ENCODE measurements at places on chromosomes 1 and 21.

DNA sequence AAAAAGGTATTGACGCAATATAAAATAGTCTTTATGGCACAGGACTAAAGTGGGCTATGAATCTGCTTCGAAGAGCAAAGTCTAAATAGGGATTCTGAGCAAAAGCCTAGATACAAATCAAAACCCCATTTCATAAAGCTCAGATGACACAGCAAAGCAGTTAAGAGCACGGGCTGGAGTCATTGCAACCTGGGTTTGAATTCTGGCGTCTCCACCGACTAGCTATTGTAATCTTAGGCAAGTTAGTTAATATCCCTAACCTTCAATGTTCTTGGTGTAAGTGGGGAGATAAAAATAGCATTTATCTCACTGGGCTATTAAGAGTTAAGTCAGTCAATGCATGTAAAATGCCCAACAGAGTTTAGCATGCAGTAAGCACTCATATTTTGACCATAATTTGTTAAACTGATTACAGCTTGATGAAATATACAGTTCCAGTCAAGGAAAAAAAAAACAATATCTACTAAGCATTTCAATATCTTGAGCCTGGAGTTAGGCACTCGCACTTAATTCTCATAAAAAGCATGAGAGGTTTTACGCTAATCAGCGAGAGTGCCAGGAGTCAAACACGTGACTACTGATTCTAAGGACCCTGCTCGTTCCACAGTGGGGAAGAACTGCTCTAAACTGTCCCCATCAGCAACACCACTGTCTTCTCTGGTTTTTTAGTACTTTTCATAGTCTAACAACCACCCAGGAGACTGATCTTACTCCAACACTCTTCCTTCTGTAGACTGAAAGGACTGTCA is 75.5 kb downstream of the JAK1 start:
- no peak for DNase-seq

- DNase-seq = no peak
These were observed 183.1 kb upstream of the IVNS1ABP start for GRCh38 chr1:185500001-185500626.

DNA sequence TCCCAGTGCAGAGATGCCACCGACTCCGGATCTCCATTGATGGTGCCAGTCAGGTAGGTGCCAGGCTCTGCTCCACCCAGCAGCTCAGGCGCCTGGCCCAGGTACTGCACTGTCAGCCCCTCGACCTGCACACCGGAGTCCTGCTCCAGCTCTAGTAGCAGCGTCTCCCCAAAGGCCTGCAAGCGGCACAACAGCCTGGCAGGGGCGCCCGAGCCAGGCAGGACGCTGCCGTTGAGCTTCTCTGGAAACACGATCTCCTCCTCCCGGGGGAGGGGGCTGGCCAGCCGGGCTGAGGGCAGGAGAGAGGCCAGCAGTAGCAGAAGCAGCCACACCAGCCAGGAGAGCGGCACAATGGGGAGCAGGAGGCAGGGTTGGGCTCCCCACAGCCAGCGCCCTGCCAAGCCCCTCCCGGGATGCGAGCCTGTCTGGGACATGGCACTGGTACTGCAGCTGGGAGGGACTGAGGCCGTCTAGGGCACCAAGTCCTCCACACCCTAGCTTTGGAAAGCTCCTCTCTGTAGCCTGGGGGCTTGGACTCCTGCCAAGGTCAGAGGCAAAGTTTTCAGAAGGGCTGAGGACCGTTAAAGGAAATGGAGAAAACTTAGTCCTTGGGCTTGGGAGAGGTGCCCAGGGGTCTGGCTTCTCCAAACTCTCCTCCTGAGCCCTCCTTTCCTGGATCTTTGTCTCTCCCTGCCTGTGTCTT is 509 bp downstream of the ADAMTS4 start:
- DNase-seq = no peak

DNA sequence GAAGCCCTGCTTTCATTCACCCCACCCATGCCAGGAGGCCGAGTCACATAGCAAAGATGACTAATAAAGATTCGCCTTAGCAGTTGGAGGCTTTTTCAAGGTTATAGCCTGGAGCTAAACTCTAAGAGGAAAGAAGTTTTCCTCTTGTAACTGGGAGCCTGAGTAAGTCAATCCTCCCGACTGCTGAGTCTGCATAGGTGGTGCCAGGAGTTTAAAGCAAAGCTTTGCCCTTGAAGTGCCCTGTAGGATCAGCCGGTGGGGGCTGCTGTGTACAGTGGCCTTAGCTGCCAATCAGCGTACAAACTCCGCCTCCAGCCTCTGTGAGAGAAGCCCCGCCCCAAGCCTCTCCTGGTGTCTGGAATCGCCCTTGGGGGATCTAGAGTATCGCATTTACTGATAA is 147.5 kb upstream of the SPATA6 start:
- DNase-seq = no peak

GRCh38 chr1:170927955-170928840 is 7.1 kb upstream of the MROH9 start:
- no peak for DNase-seq

GRCh38 chr1:39370602-39371001 is 120.8 kb upstream of the BMP8A start:
- DNase-seq = no peak

GRCh38 chr1:151372058-151372934 is at the start of gene SELENBP1:
Gene SELENBP1 (minus strand): TSS chr1:151372705. CDS start chr1:151372641, 64 bp downstream.
- no peak for DNase-seq

DNA sequence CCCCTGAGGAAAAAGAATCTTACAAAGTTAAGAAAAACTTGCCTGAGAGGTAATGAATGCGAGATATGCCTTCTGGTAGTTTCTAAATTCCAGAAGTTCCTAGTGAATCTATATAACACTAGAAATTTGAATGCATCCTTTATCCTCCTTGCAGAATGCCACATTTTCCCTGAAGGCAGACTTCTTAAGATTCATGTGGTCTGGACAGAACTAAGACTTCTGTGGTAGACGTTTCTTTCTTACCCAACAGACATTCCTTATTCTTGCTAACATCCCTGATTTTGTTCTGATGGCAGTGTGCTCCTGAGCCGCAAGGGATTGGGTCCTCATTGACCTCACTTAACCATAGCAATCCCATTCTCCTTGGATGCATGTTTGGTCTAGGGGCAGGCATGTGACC is 121.3 kb upstream of the PAPPA2 start:
- DNase-seq = no peak

DNA sequence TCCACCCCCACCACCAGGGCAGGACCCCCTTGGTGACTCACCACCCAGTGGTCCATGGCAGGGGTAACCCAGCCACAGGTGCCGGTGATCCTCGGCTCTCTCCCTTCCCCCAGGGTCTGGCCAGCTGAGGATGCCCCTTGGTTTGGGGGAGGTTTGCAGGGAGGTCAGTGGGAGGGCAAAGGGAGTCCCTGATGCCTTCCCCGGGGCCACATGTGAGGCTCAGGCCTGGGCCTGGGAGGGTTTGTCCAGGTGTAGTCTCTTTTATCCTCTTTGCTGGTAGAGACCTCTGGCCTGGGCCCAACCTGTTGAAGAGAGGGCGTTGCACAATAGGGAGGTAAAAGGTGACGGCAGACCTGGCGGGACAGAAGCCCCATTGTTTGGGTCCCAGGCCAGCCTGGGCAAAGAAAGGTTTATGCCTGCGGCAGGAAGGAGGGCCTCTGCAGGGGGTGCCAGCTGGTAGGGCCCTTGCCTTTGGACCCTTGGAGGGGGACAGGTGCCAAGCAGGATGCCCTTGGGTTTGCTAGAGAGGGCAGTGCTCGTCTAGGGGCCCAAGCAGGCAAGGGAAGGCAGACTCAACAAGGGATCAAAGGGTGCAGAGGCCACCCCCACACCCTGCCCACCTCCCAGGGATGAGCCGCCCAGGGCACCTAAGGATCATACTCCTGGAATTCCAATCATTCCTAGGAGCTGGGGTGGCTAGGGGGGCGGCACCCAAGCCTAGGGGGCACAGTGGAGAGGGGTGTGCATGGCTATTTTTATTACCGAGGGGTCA is 760 bp upstream of the TINAGL1 start:
- peak; percentile 11 for DNase-seq

DNA sequence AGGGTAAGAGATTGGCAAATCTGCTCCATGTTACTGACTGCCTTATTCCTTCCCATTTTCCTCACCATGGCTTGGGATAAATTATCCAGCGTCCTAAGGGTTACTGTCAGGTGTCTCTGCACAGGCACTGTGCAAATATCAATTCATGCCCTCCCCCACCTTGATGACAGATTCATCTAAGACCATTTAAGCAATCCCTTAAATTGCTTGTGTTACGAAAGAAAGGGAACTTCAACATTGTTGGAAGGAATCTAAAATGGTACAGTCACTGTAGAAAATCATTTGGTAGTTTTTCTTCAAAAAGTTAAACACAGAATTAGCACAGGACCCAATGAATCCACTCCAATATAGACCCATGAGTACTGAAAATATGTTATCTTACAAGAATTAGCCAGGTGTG is 17.6 kb upstream of the MTARC2 start:
- DNase-seq = no peak

DNA sequence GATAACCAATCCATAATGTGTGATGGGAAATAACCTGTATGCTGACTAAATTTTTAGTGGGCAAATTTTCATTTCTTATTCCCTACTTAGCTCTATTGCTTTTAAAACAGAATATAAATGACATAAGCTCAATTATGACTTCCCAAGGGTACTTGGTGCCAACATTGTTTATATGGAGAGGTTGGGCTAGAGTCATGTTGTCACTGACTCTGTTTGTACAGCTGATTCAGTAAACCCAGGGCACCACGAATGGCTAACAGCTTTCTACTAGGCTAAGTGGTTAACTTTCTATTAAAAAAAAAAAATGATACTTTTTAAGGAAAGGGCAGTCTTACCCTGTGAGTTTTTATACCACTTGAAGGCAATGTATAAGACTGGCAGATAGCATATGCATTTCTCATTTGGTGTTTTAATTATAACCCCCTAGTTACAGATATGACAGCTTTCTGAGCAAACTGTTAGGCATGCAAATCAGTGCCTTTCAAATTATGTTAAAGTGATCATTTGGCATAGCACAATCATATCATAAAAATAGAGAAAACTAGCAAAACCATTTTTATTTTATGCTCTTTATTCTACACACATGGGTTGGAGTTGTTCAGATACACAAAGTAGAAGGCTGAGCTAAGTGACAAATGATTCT is 147.1 kb downstream of the DNM3 start:
- no peak for DNase-seq

- no peak for DNase-seq
These were observed 72.5 kb downstream of the RUNX3 start for GRCh38 chr1:24857507-24858133.

DNA sequence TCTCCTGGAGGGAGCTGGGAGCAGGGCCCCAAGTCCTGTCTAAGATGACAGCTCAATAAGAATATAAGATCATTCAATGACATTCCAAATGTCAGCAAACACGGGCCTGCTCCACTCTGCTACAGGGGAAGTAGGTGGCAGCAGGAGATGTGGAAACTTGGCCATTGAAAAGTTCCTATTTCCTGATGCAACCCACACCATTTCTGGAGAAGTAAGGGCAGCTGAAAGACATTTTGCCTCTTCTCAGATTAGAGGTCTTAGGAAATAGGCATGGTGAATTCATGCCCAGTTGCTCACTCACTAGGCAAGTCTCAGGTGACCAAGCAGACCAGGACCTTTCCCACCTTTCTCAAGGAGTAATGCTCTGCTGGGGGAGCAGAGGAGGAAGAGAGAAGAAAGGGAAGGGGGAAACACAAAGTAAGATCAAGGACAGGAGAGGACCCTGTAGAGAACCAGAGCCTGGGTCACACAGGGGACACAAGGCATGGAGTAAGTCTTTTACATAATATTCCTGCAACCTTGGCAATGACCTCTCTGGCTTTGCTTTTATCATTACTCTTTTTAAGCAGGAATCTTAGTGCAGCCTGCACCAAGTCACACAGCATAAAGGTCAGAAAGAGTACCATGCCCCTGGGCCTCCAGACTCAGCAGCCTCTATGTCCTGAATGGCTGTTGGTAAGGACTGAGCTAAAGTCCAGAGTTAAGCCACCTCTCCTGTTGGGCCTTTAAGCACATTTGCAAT is 68.9 kb downstream of the DMAP1 start:
- DNase-seq = no peak

Measured in central memory CD8-positive, alpha-beta T cell (primary cell).